Activated gamma-delta T cell (primary cell): ENCODE measurements at places on chromosomes 12 and 14.

DNA sequence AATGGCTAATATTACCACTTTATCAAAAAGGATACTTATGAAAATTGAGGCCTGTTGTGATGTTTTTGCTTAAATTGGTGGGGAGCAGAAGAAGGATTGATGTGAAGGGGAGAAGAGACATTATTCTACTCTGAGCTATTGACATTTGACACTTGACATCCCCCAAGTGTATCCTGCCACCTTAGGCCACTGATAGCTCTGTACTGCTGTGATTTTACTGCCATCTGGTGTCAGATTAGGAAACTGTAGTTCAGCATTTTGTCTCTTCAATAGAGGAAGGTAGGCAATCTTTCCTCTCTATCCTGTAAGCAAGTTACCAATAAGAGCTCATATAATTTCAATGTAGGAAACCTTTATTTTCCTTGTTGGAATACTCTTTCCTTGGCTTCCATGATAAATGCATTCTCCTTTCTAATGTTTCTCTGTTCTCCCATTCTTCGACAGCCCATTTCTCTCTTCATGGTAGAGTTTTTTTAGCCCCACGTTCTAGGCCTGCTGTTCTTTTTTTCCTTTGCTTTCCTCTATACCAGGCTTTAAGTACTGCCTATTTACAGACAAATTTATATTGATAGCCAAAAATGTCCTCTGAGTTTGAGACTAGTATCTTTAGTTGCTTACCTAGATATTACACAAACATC is 46.3 kb downstream of the PPHLN1 start:
- no peak for DNase-seq

DNA sequence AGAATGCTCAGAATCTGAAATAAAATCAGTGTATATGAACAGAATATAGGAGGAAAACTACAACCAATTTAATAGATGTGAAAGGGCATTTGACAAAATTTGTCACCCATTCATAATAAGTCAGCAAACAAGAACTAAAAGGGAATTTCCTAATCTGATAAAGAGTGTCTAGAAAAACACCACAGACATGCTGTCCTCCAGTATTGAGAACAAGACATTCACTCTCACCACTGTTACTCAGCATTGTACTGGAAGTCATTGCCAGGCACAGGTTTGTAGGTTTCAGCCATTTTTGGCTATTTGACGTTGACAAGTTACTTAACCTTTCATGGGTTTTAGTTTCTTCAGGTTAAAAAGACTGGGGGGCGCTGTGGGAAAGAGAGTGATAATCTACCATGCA is 13.2 kb downstream of the EIF2S1 start:
- DNase-seq, result no peak

DNA sequence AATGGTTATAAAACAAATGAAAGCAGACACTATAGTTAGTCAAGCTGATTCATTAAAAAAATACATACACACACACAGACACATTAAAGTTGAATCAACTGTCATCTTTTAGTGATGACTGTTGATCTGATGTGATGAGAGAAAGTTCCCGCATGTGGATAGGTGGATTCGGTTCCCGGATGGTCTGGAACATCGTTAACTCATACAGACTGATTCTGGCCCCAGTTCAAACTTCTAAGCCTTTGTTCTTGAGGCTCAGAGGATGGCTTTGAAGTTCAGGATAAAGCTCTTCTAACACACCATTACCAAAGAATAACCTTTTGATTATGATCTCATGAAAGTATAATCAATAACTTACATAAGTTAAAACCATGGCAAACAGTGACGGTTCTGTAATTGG is 27.5 kb downstream of the WIF1 start:
- no peak for DNase-seq

GRCh38 chr14:38199739-38200138 is 8.0 kb upstream of the SSTR1 start:
- DNase-seq, result no peak

- DNase-seq, result no peak
Measured at GRCh38 chr12:46554460-46554859, 181.9 kb upstream of the SLC38A2 start.

DNA sequence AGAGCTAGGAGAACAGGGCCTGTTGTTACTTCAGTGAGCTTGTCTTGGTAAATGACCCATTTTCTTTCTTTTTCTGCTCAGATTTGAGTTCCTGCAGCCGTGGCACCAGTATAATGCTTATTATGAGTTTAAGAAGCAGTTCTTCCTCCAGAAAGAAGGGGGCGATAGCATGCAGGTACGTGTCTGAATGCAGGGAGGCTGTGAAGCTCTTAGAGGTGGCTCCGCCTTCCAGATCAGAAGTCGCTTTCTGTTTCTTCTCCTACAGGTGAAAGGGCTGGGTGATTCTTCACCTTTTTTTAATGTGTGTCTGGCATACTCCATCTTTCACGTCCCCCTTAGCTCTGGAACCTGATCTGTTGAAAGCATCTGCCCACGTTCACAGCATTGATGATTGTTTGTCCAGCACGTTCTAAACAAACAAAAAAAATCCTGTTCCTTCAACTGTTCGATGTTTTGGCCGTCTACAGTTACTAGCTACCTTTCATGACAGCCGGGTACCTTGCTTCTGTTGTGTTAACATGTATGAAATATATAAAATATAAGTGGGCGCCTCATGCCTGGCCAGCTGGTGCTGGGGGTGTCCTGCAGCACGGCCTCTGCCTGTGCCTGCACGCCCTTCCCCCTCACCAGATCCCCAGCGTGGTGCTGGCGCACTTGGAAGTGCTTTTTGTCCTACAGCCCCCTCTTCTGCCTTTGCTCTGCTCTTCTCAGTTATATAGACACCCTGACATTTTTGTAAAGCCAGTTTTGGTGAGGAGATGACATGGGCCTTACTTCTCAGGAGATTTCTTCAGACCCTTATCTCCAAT is 44.6 kb downstream of the SFSWAP start:
- no peak for DNase-seq

DNA sequence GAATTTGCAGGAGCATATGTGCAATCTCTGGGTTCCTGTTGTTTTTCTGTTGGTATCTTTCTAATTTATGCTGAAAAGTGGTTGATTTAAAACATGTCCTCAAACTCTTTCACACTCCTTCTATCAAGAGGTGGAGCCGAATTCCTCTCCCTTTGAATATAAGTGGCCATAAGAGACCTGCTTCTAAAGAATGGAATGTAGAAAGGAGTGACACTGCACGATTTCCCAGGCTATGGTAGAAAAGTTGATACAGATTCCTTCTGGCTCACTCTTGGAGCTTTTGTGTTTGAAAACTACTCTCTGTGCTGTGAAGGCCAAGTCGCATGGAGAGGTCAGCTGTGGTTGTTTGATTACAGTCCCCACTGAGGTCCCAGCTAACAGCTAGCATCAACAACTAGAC is 613.2 kb downstream of the ETNK1 start:
- DNase-seq, result no peak

- DNase-seq, result no peak
Measured at GRCh38 chr14:59582845-59583509, 6.4 kb upstream of the CCDC175 start.
